ENCODE measurements at places on chromosomes 2 and 18.

DNA sequence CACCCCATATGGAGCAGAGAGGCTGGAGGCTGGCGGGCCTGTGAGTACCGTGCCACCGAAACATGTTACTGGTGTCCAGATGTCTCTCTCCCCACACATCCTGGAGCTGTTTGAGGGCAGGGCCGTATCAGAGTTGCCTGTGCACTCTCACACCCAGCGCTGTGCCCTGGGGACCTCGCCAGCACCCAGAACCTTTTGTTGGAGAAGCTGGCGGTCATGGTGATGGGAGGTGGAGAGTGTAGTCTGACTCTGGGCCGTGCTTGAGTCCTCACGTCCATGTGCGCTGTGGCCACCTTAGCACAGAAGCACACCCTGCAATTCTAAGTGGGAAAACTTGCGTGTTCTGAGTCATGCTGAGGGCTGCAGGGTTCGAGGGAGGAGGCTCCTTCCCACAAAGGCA is 259.2 kb downstream of the NDUFA10 start:
- DNase-seq: no peak

DNA sequence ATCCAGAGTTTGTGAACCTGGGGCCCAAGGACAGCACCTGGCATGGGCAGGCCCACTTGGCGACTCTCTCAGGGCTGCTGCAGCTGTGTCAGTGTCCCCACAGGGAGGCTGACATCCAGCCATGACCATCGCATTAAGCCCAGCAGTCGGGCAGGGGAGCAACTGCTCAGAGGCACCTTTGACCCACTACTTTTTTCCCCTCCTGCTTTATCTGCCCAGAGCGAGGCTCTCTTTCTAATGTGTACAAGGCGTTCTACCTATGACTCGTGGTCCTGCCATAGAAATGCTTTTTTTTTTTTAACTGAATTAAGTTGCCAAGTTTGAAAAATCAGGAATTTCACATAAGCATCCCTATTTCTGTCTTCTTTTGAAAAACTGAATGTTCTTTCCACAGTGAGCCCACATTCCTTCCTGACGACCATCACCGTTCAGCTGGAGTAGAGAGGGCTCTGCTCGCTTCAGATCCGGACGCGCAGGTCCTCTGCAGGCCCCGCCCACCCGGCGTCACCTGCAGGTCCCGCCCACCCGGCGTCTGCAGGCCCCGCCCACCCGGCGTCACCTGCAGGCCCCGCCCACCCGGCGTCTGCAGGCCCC is 403 bp upstream of the CLUL1 start:
- DNase-seq: no peak

GRCh38 chr2:154537024-154537423 is 161.5 kb upstream of the KCNJ3 start:
- no peak for DNase-seq

DNA sequence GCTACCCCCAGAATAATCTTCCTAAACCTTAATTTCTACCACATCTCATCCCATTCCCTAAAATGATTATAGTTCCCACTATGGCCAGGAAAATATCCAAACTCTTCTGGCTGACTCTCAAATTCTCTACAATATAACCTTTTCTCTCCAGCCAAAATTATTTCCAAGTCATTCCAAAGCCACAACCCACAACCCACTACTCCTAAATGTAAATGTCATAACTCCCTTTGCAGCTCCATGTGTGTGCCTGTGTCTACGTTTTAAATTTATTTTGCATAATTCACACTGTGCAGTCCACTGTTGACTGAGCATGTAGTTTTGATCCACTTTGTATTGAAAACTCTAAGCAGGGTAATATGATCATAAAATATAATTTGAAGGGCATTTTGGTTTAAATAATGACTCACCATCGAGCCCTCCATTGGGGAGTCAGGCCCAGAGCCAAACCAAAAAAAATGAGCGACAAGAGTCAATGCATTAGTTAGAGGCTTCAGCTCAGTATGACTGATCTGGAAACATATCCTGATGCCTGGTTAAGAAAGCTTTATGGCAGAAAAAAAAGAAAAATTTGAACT is 171.0 kb downstream of the AFF3 start:
- no peak for DNase-seq

GRCh38 chr2:222707689-222708273 is 36.3 kb downstream of the MOGAT1 start:
- DNase-seq: peak; percentile 18

GRCh38 chr2:241859436-241860183 is 916 bp upstream of the PDCD1 start:
- DNase-seq: peak; percentile 48

DNA sequence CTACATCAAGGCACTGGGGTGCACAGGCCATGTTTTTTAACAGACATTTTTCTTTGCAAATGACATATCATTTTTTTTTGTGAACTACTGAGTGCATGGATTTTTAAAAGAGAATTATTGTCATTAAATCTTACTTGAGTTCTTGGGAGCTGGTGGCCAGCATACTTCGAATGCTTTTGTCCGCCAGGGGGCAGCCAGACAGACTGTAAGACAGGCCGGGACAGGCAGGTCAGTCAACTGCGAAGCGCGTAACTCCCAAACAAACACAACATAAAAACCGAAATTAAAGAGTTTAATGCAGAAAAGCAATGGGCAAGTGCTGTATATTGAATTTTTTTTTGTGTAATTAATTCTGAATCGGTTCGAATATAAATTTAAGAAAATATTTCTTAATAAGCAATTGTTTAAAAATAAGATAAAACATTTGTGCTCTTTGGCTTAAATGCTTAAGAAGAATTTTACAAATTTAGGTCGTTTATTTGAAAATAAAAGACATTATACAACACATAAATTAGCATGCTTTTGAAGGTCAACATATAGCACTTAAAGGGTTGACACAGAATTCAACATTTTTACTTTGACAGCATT is 142.2 kb upstream of the PXDN start:
- peak; percentile 41 for DNase-seq

GRCh38 chr18:57125627-57126026 is 21.3 kb upstream of the BOD1L2 start:
- no peak for DNase-seq

- no peak for DNase-seq
Observed at GRCh38 chr2:1681323-1682180, 62.8 kb downstream of the PXDN start.

All from fibroblast of the aortic adventitia (primary cell).